ENCODE measurements at places on chromosomes 2 and 18.

DNA sequence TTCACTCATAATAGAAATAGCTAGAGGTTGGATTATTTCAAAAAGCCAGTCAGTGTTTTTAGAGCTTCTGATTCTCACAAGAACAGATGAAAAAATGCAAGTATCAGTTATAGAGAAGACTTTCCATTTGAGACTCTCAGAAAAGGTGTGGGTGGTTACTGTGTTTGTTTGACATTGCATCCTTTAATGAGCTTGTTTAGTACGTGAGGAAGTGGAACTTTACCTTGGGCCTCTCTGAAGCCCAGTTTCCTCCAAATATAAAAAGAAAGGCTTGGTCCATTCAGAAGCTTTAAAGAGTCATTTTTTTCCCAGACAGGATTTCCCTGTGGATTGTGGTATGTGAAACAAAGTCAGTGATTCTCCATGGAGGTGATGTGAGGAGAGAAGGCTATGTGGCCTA lies 89.9 kb upstream of the RANBP2 start:
- DNase-seq = peak; percentile 58

- peak; percentile 24 for DNase-seq
These were observed 166.0 kb downstream of the SOCS6 start for GRCh38 chr18:70454704-70455322.

DNA sequence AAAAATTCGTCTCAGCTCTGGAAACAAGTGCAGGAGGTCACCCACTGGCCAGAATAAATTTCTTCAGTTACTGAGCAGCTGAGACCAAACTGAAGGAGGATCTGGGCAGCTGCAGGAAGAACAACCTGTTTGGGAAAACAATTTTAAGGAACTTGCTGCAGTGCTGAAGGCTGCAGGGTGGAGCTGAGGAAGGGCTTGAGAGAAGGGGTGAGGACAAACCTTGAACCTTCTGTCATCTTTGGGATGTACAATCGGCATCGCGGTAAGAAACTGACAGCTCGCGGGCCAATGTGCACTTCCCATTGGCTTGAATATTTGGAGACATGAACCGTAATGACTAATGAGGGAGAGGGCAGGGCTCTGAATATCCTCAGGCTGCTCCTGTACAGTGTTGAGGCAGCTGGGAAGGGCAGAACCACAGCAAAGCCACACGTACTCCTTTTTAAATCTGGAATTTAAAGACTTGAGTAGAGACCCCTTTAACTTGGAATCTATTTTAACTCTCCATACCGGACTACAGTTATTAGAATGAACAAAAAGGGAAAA lies 90.3 kb downstream of the TACR1 start:
- DNase-seq = no peak

DNA sequence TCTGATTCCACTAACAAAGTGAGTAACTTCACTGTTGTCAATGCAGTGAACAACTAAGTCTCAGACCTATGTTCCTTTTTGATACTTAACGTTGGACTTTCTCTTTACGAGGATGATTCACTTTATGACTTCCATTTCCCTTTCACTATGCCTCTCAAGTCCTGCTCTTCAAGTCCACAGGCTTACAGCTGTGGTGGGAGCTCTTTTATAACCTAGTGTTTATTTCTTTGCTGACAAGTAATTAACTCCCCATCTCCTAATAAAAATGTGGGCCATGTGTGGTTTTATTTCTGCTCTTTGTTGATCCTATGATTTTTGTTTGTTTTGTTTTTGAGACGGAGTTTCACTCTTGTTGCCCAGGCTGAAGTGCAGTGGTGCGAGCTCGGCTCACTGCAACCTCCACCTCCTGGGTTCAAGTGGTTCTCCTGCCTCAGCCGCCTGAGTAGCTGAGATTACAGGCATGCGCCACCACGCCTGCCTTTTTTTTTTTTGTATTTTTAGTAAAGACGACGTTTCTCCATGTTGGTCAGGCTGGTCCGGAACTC lies 142.1 kb downstream of the USP34 start:
- DNase-seq = no peak

GRCh38 chr2:81467096-81467495 lies 1162.5 kb upstream of the LRRTM1 start:
- no peak for DNase-seq

DNA sequence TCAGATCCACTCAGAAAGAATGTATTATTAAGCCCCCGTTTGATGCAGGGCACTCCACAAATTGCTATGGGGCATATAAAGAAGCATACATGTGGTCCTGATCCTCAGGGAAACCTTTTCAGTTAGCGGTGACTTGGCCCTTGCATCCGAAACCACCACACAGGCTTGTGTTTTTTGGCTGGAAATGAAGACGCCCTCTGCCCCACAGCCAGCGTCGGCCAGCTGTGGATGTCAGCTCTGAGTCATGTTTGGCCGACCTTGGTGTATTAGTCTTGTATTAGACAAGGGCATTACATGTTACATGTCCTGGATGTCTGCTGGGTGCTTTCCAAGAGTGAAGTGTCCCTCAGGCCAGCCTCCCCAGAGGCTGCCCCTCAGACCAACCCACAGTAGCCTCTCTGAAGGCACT lies 107.6 kb upstream of the MAP3K20 start:
- DNase-seq = no peak

DNA sequence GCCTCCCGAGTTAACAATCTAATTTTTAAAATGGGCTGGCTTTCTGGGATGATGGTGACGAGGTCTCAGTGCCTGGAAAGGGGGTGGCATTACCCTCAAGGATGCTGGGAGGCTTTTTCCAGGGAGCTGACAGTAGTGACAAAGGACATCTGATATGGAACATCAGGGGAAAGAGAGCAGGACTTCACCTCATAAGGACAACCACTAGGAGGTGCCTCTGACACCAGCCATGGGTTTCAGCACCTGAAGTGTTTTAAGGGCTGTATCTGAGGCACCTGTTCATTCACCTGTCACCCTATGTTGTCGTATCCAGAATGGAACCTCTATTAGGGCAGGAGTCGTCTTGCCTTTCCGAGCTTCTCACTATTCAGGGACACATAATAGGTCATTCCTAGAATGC lies 10.8 kb downstream of the IL36B start:
- no peak for DNase-seq

- no peak for DNase-seq
These were observed 73.7 kb upstream of the ZNF516 start for GRCh38 chr18:76568731-76569130.

DNA sequence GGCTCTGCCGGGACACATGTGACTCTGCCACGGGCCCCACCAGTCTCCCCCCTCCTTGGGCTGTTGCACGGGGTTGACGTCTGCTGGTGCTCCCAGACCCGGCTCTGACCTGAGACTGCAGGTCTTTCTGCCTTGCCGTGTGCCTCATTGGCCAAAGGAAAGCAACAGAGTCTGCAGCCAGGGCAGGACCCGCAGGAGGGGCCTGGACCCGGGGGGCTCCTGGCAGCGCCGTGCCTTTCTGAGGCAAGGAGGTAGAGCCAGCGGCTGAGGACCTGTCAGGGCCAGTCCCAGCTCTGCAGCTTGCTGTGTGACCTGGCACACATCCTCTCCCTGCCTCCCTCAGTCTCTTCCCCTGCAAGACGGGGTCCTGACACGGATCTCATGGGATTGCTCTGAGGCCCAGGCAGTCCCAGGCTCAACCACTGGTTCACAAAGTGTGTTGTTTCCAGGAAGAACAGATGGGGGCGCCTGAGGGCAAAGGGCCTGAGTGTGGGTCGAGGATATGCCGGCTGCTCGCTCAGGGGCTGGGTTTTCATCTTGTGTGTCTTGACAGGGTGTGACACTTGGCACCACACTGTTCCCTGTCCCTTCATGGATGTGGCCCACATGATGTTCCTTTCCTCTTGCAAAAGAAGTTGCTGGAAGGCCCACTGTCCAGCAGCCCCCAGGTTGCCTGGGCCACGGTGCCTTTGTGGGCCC lies 9.0 kb downstream of the CAPN10 start:
- no peak for DNase-seq

- no peak for DNase-seq
These were observed 248.8 kb downstream of the RDH14 start for GRCh38 chr2:18311420-18312195.

- no peak for DNase-seq
These were observed 1.7 kb downstream of the OBSL1 start for GRCh38 chr2:219569635-219570034.

DNA sequence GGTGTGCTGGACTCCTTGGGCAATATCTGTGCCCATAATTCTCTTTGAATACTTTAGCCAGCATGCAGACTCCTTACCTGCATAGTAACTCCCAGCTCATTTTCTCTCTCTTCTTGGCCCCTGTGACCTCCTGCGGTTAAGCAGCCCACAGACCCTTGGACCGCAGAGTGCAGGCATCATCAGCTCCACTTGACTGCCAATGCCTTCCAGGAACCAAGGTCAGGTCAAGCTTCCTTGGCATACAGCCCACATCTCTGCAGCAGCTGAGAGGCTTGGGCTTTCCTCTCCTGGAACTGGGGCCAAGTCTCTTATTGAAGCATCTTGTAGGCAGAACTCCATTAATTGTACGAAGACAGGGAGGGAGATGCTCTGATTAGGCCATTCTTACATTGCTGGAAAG lies 130.1 kb upstream of the PIEZO2 start:
- no peak for DNase-seq

DNA sequence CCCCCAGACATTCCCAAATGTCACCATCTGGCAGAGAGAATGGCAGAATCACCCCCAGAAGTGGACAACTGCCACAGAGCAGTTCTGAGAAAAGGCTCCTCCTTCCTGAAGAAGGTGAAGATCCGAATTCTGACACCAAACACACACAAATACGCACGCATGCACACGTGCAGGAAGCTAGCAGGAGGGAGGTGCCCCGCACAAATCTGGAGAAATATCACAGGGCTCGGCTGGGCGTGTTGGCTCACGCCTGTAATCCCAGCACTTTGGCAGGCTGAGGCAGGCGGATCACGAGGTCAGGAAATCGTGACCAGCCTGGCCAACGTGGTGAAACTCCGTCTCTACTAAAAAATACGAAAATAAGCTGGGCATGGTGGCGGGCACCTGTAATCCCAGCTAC lies 38.5 kb upstream of the ATG16L1 start:
- DNase-seq = no peak

- DNase-seq = no peak
These were observed 57.9 kb downstream of the INPP5D start for GRCh38 chr2:233117811-233118647.

DNA sequence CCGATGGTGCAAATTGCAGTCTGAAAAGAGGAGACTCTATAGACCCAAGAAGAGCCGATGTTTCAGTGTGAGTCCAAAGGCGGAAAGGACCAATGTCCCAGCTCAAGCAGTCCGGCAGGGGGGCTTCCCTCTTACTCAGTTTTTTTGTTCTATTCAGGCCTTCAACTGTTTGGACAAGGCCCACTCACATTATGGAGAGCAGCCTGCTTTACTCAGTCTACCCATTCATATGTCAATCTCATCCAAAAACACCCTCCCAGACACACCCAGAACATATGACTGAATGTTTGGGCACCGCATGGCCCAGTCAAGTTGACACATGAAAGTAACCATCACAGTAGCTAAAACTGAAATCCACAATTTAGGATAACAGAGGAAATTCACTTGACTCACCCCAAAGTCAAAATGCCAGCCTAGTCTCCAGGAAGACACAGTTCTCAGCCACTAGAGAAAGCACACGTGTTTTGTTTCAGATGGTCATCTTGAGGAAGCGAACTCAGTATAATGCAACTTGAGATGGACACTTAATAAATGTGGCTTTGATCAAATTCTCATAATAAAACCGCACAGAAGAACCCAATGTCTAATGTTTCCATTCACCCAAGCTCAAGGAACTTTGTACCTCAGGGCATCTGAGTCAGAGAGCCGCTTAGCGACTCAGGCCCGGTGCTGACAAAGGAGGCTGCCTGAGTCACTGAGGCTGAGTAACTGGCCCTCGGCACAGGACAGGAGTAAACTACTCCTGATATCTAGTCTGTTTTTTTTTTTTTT lies 2.4 kb downstream of the FHL2 start:
- no peak for DNase-seq

DNA sequence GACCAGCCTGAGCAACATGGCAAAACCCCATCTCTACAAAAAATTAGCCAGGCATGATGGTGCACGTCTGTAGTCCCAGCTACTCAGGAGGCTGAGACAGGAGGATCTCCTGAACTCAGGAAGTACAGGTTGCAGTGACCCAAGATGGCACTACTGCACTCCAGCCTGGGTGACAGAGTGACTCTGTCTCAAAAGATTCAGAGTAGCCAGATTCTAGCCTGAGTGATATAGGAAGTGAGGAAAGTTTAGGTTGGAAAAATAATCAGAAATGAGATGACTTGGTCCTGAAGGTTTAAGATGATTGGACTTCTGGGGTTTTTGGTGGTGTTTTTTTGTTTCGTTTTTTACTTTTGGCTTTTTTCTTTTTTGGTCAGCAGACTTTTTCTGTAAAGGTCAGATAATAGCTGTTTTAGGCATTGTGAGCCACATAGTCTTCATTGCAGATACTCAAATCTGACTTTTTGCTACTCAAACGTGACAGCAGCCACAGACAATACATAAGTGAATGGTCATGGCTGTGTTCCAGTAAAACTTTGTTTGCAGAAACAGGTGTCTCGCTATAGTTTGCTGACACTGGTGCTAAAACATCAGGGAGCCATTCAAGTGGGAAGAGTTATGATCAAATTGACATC lies 104.1 kb upstream of the UBXN4 start:
- DNase-seq = peak; percentile 19

DNA sequence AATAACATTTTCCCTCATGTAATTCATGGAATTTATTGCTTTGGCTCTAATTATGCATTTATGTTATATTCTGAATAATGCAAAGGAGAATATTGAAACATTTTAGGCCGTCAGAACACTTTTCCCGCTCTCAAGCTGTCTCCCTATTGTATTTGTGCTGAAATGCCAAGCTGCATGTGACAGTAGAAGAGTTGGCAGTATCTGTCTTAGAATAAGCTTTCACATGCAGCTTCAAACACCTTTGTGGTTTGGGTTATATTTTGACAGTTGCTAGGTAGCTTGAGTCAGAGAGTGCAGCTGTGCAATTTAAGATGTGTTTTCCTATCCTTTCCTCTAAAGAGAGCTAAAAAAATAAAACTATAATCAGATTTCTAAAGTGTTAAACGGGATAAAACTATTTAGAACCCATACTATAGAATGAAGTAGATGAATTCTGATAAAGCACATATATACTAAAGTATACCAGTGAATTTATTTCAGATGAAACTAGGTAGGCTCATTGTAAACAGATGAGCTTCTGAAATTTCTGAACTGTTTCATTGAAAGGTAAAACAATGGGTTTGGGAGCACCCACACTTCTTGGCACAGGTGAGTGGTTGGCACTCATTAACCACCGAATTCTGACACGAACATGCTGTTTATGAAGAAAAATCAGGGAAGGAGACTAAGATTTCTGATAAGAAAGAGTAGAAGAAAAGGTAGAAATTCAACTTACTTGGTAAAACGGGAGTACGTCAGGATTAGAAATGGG lies 43.4 kb downstream of the PLCL1 start:
- no peak for DNase-seq

DNA sequence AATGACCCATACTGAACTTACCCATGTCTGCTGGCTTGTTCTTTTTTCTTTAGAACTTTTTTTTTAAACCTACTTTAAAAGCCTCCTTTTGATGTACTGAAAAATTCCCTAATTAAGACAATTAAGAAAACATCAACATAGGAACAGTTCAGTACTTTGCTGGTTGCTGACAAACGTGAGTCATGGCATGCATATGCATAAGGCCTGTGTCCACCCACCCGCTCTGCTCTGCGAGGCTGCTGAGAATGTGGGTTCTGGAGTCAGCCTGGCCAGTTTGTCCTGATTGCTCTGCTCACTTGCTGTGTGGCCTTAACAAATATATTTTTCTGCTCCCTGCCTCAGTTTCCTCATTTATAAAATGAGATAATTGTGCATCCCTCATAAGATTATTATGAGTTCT lies 27.3 kb downstream of the LAMA3 start:
- no peak for DNase-seq

- no peak for DNase-seq
These were observed 291.8 kb upstream of the TNP1 start for GRCh38 chr2:217151509-217152206.

- no peak for DNase-seq
These were observed 148.2 kb upstream of the ITGA6 start for GRCh38 chr2:172279214-172279613.

Measured in GM12864 (cell line).